ENCODE measurements at places on chromosomes 7 and 10. TPM values are rescaled to one million over a fixed set of nuclear protein-coding genes. Genes with fewer than 3 reads are reported as not detected.
A peak's percentile ranks its signal among the peaks of the same experiment; 100 is the strongest.

DNA sequence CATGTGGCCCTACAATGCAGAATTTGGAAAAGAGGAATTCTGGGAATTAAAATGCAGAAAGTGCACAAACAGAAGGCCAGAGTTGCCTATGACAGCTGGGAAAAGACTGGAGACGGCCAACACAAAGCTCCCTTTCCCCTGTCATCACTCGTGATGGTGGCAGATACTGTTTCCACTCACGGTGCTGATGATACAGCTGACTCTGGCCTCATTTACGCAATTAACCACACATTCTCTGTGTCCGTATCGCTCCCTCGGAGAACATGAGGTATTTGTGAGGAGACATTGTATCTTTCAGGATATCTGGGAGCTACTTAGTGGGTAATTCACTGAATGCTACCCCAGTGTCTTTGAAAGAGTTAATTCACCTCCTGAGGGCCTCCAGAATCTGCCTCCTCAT is 172.8 kb downstream of the TAX1BP1 start:
- DNase-seq = no peak

DNA sequence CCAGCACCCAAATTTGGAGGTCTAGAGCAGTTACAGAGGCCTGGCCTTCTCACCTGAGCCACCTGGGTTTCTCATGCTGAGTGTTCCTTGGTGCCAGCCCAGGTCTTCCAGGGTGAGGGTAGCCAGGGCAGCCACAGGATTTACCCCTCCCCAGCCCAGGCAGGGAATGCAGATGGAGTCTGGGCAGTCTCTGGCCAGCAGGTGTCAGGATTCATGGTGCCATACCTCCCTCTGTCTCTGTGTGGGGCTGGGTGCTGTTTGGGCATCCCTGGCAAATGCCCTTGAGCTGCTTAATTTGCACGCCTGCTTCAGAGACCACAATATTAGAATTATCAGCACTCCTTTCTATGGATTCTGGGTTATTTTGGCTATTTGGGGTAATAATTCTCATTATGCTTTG is 246.7 kb downstream of the GFRA1 start:
- peak; percentile 50 for DNase-seq

DNA sequence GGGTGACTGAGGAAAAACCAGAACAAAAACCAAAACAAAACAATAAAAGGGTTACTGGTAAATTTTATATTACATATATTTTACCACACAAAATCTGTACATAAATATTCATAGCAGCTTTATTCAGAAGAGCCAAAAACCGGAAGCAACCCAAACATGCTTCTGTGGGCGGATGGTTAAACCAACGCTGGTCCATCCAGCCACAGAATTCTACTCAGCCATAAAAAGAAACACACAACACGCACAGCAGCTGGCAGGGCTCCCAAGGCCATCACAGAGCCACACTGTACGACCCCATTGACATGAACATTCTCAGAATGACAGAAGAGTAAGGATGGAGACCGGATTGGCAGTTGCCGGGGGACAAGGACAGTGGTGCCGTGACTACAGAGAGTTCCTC is 83.6 kb downstream of the PROSER2 start:
- DNase-seq = no peak

- DNase-seq = no peak
Measured at GRCh38 chr10:77890097-77890496, 36.5 kb downstream of the DLG5 start.

GRCh38 chr10:78976825-78977755 is 91.7 kb upstream of the ZMIZ1 start:
- no peak for DNase-seq

- DNase-seq = no peak
Measured at GRCh38 chr10:77974396-77975074, 48.0 kb upstream of the DLG5 start.

DNA sequence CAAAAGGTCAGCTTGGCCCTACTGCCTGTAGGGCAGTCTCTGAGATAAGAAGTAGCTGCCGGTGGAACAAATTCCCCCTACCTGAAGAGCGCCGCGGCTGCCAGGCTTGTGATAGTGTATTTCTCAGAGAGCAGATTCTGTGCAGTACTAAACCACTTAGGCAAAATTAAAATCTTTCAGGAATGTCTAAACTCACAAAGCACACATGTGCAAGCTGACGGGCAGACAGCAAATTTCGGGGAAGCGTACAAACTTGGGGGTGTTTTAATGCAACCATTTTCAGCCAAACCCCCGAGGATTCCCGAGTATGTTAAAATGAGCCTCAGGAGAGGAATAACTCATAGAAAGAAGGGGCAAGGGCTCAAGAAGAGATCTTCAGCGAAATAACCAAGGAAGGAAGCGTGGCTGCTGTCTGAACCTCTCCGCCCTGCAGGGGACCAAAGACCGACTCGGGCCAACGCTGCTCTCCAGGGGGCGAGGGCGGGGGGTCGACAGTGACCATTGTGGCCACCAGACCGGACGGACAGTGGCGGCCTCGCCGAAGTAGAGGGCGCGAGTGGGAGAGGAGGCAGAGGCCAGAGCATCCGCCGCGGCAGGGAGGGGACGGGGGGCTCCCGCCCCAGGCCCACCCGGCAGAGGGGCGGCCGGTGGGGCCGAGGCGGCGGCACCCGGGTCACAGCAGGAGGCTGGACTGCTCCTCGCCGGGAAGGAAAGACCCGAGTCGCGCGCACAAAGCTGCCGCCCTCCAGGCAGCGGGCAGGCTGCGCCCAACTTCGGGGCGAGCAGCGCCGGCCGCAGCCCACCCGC is 819 bp downstream of the HYCC1 start:
- no peak for DNase-seq

DNA sequence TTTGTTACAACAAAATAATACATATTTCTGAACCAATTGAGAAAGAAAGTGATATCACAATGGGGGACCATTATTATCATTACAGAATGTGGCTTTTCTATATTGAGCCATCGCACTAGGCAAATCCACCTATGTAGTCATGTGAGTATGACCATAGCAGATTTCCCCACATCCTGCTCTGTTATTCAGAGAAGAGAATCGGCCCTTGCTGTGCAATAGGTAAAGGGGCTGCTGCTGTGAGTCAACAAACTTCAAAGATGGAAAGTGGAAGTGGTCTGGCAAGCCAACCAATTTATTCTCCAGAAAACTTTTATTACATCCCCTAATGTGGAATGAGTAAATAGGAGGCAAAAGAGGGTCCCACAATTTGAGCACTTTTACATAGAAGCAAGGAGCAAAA is 573.4 kb downstream of the ETV1 start:
- DNase-seq = no peak

DNA sequence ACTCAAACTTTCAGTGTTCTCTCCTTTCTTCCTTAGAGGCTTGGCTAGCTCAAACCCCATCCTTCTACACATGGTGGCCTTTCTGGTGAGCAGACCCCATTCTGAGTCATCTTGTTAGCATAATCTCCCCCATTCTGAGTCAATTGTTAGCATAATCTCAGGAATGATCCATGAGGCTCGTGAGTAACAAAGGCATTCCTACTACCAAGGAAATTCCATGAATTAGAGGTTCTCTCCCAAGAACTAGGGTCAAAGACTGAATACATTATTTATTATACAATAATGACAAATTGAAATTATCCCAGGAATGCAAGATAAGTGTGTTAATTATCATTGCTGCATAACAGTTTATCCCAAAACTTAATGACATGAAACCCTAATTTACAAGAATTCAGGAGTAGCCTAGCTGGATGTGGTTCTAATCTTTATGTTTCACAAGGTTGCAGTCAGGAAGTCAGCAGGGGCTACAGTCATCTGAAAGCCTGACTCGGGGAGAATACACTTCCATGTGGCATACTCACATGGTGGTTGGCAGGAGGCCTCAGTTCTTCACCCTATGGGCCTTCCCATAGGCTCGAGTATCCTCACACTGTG is 100.2 kb downstream of the MMRN2 start:
- no peak for DNase-seq

DNA sequence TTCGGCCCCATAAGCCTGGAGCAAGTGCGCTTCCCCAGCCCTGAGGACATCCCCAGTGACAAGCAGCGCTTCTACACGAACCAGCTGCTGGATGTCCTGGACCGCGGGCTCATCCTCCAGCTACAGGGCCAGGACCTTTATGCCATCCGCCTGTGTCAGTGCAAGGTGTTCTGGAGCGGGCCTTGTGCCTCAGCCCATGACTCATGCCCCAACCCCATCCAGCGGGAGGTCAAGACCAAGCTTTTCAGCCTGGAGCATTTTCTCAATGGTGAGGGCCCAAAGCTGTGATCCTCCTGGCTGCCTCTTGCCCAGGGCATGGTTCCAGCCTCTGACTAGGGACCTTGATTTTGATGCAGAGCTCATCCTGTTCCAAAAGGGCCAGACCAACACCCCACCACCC is 10.1 kb downstream of the IRF5 start:
- DNase-seq = no peak

DNA sequence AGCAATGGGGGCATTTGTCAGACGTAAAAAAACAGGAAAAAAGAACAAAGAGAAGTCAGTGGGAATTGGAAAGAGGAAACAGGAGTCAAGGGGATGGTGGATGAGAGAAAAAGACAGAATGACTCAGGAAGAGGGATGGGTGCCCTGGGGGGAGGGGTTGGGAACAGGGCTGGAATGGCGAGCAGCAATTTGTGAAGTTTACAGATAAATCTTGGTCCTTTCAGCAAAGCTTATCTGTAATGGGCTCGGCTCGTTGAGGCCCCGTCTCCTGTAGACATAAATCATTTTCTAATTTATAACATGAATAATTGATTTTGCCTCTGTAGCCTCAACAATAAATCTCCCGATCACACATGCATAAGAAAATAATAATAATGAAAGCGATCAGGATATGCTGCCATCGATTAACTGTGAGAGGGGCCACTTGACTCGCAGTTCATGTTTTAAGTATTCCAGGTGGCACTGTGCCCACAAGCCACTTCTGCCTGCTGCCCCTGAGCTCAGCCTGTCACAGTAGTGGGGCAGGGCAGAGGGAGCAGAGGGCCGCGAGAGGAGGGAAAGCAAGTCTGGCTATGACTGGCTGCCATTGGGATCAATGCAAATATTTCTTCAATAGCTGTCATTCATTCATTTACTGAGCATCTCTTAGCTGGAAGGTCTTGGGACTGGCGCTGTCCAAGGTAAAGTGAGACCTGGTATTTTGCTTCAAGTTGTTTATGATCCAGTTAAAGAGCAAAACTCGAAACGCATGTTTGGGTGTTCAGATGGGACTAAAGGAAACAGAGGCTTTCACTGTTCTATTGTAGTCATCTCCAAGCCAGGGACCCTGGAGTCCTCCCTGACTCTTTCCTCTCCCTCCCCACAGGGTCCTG is 47.4 kb upstream of the R3HCC1L start:
- no peak for DNase-seq

- no peak for DNase-seq
Measured at GRCh38 chr7:112007185-112007584, 199.0 kb downstream of the DOCK4 start.

DNA sequence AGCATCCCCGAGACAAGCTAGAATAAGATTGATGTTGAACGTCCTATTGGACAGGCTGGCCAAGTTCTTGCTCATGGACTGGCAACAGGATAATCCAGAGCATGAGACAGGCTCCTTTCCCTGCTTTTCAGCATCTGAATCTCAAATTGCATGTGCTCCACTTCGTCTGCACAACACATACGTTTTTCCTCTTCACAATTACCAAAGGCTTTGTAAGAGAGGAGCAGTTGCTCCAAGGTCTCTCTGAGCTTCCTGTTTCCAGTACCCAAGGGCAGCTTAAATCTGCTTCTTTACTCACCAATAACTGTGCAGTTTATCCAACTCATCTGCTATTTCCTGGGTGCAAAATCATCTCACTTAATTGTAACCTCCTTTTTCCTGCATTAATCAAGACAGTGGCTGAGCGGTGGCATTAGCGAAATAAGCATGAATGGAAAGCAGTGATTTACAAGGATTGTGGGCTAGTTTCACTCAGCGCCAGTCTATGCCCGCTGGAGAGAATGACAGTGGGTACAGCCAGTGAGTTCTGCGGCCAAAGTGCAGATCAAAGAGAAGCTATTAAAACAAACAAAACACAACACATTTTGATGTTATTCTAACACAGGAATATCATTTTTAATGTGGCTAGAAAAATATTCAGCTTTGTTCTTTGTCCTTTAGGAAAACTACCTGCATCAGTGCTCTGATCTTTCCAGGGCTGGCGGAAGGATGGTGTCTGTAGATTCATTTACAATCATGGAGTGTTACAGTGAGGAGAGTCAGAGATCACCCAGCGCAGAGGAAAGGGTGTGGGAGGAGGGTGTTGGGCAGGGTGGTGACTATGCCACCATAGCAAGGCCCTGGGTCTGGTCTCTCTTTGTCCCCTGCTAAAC is 79.8 kb downstream of the CHN2 start:
- no peak for DNase-seq

DNA sequence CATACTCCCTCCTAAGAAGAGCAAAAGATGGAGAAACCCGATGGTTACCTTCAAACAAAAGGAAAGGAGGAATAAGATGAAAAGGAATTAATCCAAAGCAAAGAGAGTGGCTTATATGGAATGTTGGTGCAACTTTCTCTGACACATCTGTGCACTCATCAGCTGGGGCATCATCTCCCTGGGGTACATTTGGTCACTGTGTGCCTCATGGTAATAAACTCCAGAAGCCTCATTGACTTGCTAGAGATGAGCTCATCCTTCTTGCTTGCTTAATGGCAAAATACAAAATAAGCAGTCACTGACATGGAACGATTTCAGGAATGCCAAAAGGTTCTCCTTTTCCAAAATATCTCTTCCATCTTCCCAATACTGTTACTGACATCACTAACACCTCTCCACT is 22.5 kb downstream of the CAV1 start:
- no peak for DNase-seq

- no peak for DNase-seq
Measured at GRCh38 chr10:663466-663751, 26.1 kb downstream of the DIP2C start.

DNA sequence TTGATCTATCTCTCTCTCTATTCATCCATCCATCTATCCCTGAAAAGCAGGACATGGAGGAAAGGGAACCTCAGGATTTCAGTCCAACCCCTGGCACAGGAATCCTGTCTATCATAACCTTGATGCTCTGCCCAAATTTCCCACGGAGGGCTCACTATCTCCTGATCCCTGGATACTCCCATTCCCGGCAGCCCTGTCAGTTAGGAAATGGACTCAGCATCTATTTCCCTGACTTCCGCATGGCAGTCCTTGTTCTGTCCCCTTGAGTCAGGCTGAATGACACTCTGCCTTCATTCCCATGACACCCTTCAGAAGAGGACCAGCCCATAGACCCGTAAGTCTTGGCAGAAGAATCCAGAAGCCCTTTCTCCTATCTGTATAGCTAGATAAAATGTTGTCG is 77.7 kb downstream of the VWA2 start:
- DNase-seq = no peak

ELFN1 gene
- 1.7 TPM for total RNA-seq

NRCAM gene
- 3.6 TPM for total RNA-seq

GIMAP6 gene
- total RNA-seq = 37.0 TPM

EPHA1 gene
- 0.23 TPM for total RNA-seq

GPR37 gene
- 15.2 TPM for total RNA-seq

ZNF438 gene
- total RNA-seq = 11.0 TPM

HMX3 gene
- not detected for total RNA-seq

Measured in esophagus muscularis mucosa (tissue), 4 donors.